ENCODE measurements at places on chromosomes 6 and 20. TPM values are rescaled to one million over a fixed set of nuclear protein-coding genes. Genes with fewer than 3 reads are reported as not detected.
A peak's percentile ranks its signal among the peaks of the same experiment; 100 is the strongest.

DNA sequence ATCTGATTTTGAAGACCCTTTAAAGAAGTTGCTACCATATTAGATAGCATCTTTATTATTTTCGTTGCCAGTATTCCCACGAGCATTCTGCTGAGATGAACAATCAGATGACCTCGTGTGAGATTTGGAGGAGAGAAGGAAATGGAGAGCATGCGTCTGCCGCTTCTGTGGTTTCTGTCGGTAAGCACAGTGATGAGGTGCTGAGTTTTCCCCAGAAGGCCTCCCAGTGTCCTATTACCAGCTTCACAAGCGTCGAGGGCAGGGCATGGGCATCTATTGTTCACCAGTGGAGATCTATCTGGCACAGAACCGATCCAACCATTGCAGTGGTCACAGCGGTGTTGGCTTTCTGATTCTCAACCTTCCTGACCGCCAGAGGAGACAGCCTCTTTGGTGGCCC lies 29.4 kb downstream of the TRAF3IP2 start:
- no peak for DNase-seq

DNA sequence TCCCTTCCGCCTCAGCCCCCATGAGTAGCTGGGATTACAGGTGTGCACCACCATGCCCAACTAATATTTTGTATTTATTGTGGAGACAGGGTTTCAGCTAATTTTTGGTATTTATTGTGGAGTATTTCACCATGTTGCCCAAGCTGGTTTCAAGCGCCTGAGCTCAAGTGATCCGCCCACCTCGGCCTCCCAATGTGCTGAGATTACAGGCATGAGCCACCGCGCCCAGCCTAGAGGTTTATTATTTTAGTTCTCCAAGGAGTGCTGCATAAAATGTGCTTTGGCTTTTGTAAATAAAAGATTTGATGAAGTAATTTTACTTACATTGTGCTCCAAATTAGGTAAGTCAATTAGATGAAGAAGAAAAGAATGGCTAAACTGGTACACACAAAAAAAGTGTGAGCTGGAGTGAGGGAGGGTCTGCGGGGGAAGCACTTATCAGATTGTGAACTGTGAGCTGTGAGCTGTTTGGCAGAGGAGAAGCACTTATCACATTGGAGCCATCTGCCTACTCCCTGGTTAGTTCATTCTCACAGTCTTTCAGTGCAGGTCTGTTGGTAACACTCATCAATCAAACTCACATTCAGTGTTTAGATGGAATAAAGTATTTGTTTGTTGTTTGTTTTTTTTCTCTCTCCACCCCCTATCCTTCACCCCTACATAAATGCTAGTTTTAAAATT lies 398.0 kb downstream of the EPHA7 start:
- no peak for DNase-seq

DNA sequence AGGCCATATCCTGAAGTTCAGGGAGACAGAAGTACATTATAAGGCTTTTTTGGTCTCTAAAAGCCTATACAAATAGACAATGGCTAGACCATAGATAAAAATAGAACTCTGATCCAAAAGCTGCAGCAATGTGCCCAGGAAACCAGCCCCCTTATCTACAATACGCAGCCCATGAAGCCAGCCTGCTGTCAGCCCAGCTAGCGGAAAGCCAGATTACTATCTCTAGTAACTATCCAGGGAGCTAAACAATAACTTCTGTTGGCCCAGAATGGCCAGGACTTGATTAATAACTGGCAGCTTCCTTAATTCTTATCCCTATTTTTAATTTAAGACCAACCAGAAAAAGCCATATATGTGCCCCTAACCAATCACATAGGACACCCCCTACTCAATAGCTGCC lies 160.4 kb upstream of the SMLR1 start:
- no peak for DNase-seq

The TRIM38 gene
- total RNA-seq = 13.2 TPM

DNA sequence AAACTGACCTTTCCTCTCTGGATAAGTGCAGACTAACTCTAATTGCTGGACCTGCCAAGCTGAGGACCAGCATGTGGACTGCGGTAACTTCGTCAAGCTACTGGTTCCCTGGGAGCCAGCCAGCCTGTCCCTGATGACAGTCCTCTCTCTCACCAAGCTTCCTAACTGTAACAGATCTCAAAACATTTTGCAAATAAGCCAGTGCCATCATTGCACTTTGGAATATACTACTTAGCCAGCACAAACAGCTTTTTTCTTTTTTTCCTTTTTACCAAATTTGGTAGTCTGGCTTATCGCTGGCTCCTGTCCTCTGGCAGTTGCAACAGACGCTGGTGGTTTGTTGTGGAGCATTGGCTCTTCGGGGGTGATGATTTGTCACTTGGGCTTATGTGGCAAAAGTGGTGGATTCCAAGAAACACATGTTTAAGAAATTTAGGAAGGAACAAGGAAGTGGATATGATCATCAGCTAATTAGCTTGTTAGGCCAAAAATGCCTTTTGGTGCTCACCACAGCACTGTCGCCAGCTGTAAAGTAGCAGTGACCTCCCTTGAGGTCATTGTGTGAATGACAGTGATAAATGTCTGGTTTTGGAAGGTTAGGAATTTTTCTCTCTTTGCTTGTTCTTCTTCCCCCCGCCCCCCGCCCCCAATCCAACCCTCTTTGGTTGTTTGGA lies 171.7 kb downstream of the CLIC5 start:
- no peak for DNase-seq

GRCh38 chr20:58651559-58651945 lies 469 bp downstream of the STX16 start:
- no peak for DNase-seq

GRCh38 chr20:5491455-5491854 lies 174.7 kb upstream of the PROKR2 start:
- no peak for DNase-seq

The SFTA2 gene
- total RNA-seq = not detected

The NRSN1 gene
- 0.12 TPM for total RNA-seq

GRCh38 chr6:157637516-157637915 lies 185.5 kb upstream of the SNX9 start:
- no peak for DNase-seq

DNA sequence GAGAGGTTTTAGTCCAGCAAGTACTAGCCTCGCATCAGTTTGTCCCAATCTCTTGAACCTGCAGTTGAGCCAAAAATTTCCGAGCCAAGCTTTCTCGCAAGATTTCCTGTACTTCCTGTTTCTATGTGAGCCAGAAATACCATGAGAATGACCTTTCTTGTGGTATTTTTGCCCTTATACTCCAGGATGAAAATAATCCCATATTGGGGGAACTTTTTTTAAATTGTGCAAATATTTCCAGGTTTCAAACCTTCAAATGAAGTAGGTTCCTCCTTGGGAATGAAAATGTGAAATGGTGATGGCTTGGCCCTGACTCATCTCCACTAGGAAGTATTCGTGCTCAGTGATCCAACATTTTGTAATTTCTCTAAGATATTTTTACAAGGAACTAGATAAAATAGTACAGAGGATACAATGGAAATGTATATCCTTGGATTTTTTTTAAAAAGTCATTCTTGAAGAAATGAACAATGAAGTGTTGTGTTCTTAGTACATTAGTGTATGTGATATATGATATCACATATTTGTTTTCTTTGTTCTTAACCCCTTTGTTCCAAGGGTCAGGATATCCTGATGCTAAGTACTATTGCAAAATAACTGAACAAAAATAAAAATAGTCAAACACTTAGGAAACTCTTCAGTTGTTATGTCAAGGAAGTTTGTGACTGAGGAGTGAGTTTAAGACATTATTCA lies 184.0 kb downstream of the PDE7B start:
- no peak for DNase-seq

The PGC gene
- total RNA-seq = not detected

The HLA-DOA gene
- total RNA-seq = 0.92 TPM

GRCh38 chr6:138882369-138883017 lies 86.6 kb downstream of the ECT2L start:
- no peak for DNase-seq

The BMP6 gene
- 2.1 TPM for total RNA-seq

The DSP gene
- total RNA-seq = 249 TPM

DNA sequence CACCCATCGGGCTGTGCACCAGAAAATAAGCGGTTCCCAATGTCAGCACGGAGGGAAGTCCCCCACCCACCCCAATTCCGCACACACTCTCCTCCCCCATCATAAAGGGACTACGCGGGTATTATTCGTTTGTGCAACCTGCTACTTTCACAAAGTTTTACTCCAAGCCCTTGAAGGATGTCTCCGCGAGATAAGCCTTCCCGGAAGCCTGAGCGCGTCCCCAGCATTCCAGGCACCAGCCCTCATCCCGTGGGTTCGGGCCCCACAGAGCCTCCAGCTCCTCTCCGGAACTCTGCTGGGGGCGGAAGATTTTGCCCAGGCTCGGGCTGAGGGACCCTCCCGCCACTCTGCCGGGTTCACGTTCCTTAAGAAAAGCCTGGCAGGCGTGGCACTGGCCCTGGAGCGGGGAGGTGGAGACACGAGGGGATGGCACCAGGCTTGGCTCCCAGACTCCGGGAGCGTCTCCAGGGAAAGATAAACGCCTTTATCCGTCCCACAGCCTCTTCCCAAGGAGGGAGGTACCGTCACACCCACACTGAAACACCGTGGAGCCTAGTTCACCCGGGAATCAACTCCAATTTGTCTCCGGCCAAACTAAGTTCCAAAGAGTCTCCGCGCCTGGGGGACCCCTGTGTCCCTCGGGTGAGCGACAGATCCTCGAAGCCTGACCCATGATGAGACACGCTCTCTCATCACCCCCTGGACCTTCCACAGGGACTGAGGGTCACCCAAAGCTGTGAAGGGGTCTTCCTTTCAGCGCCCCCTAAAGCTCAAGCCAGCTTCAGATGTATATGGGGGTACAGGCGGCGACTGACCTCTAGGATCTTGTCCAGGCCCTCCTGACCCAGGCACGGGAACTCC lies 934 bp downstream of the KCNK5 start:
- no peak for DNase-seq

GRCh38 chr6:56424542-56425083 lies 177.2 kb upstream of the COL21A1 start:
- DNase-seq = no peak

GRCh38 chr6:20167601-20168000 lies 44.7 kb downstream of the MBOAT1 start:
- DNase-seq = no peak

DNA sequence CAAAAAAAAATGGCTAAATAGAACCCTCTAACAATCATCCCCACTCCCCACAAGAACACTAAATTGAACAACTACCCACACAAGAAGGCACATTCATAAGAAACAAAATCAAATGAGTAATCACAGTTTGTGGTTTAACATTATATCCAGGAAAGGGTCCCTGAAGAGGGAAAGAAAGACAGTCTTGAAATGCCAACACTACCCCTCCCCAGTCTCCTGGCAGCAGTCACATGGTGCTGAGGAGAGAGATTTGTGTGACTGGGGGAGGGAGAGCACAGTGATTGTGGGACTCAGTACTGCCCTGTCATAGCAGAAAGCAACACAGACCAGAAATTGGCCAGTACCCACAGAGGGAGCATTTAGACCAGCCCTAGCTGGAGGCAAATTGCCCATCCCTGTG lies 443.7 kb upstream of the BTBD3 start:
- DNase-seq = no peak

- no peak for DNase-seq
Measured at GRCh38 chr6:40953486-40953885, 85.5 kb downstream of the UNC5CL start.

DNA sequence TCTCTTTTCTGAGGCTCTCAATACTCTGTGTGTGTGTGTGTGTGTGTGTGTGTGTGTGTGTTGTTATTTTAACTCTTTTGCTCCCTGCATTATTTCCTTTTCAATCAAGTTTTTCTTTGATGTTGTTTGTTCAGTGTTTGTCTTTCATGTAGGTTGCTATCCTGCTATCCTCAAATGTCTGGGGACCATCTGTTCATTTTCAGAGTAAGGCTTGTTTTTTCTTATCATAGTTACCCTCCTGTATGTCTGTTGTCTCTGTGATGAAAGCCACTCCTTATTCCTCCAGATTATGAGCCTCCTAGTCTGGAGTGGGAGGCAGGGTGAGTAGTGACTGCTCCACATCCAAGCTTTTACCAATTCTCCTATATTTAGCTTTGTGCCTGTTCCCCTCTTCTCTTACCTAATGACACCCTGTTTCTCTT lies 9.2 kb downstream of the ENPP3 start:
- DNase-seq = no peak

- peak; percentile 50 for DNase-seq
Measured at GRCh38 chr6:14270925-14271788, 153.6 kb downstream of the CD83 start.

The FOXC1 gene
- 0.82 TPM for total RNA-seq

The CAP2 gene
- 3.4 TPM for total RNA-seq

DNA sequence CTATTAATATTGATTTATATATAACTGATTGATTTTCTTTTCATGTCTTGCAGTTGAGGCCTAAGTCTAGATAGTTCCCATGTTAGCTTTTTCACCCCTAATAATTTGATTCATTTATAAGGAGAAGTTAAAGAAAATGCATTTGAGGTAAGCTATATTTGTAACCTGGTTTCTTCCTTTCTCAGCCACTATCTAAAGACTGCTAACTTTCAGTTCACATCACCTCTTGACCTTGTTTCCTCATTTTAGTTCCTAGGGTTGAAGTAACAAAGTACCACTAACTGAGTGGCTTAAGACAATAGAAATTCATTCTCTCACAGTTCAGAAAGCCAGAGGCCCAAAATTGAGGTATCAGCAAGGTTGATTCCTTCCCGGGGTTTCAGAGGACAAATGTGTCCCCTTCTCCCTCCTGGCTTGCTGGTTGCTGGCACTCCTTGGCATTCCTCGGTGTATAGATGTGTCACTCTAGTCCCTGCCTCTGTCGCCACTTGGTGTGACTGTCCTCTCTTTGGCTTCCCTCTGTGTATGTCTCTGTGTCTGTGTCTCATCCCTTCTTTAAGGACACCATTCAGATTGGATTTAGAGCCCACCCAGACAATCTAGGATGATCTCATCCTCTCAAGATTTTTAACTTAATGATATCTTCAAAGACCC lies 55.9 kb upstream of the C20orf144 start:
- no peak for DNase-seq

The FAM8A1 gene
- 44.9 TPM for total RNA-seq

- no peak for DNase-seq
Measured at GRCh38 chr6:137766596-137767370, 100.3 kb upstream of the TNFAIP3 start.

GRCh38 chr20:25229486-25230165 lies 18.3 kb upstream of the PYGB start:
- DNase-seq = no peak

- DNase-seq = no peak
Measured at GRCh38 chr6:159308198-159308597, 139.0 kb downstream of the FNDC1 start.

- DNase-seq = no peak
Measured at GRCh38 chr6:53062169-53062539, 3.0 kb upstream of the FBXO9 start.

The PSORS1C2 gene
- total RNA-seq = not detected

- no peak for DNase-seq
Measured at GRCh38 chr6:114144887-114145851, 174.2 kb upstream of the HDAC2 start.

The ANGPT4 gene
- not detected for total RNA-seq

GRCh38 chr20:35295674-35296073 lies 3.4 kb upstream of the FAM83C start:
- DNase-seq = no peak

GRCh38 chr6:28243946-28244345 lies 8.1 kb downstream of the ZKSCAN4 start:
- no peak for DNase-seq

The COQ3 gene
- total RNA-seq = 8.3 TPM

The FILIP1 gene
- total RNA-seq = 0.98 TPM
